ENCODE measurements at places on chromosomes 16 and 17.

- no peak for DNase-seq
Observed at GRCh38 chr16:84109598-84110335, 7.0 kb downstream of the MBTPS1 start.

- no peak for DNase-seq
Observed at GRCh38 chr16:19912455-19913339, 28.0 kb upstream of the GPRC5B start.

DNA sequence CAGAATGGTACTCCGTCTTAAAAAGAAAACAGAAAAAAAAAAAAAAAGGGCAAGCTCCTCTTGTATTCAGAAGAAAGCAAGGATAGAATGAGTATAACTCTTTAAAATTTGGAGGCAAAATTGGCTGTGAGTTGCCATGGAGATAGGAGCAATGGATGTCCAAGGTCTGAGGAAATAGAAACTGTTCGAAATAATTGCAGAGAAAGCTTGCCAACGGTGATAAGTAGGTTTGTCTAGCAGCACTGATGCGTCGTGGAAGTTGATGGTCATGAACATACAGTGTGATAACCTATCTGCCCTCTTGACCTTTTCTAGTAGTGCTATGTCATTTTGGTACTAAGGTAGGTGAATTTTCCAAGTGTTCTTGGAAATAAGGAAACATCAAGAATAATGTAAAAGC, 3.0 kb downstream of the MOSMO start:
- DNase-seq: no peak

GRCh38 chr17:67582673-67583081, 135.1 kb upstream of the NOL11 start:
- no peak for DNase-seq

GRCh38 chr16:87536795-87537142, 43.9 kb upstream of the ZCCHC14 start:
- DNase-seq: no peak

- DNase-seq: peak; percentile 14
Observed at GRCh38 chr17:65394811-65395472, 166.5 kb downstream of the AXIN2 start.

DNA sequence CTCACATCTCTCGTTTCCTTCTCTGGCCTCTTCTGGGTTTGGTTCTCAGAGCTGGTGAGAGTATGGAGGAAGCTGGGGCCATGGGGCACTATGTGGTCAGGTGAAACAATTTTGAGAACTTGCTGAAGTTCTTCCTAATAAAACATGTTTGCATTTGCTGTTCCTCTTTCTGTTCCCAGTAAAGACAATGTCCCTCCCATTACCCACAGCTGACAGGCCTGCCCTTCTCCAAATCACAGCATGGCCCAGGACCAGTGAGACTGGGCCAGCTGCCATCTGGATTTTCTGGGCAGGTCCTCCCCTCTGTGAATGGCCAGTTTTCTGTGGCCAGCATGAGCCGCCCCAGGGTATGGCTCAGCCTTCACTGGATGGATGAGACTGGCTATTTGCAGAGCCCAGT, at the start of gene CD300H:
CD300H (minus strand) TSS at position 113 of the 400 bp plus-strand sequence.
- no peak for DNase-seq

DNA sequence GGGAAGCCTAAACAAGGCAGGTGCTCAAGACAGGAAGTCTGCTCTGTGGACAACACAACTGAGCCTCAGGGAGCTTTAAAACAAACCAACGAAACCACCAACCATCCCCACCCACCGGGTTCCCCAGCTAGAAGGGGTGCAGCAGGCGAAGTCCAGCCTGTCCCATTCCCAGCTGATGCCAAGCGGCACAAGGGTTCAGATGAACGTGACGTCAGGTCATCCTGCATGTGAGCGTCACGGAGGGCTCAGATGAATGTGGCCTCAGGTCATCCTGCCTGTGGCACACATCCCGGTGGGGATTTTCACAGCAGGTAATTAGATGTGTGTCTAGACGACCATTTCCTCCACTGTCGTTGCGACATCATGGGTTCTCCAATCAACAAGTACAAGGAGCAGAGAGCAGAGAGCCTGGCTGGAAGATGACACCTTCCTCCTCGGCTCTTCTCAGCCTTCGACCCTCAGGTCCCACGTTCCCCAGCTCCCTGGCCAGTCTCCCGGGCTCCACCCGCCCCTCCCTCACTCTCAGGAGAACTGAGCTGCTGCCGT, 246.5 kb downstream of the FOXL1 start:
- DNase-seq: no peak

DNA sequence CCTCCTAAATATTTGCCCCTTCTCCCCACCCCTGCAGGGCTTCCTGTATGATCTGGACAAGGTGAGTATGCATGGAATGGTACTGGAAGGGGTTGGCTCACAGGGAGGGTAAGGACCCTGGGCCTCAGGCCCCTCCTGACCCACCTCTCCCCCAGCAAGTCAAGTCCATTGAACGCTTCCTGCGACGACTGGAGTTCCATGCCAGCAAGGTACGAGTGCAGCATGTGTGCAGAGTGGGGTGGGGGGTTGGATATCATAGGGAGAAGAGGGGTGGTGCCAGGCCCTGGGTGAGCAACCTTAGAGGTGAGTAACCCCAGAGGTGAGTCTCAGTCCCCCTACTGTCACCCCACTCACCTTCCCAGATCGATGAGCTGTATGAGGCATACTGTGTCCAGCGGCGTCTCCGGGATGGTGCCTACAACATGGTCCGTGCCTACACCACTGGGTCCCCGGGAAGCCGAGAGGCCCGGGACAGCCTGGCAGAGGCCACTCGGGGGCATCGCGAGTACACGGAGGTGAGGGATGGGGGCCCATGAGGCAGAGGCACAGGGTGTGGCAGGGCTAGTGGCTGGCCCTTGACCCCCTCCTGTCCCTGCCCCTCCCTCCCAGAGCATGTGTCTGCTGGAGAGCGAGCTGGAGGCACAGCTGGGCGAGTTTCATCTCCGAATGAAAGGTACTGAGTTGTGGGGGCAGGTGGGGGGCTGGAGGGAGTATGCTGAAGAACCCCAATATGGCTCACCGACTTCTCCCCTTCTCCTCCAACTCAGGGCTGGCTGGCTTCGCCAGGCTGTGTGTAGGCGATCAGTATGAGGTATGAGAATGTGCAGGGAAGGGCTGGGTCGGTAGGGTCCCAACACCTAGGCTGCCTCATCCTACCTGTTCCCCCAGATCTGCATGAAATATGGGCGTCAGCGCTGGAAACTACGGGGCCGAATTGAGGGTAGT, 11.3 kb downstream of the RIPOR1 start:
- no peak for DNase-seq

DNA sequence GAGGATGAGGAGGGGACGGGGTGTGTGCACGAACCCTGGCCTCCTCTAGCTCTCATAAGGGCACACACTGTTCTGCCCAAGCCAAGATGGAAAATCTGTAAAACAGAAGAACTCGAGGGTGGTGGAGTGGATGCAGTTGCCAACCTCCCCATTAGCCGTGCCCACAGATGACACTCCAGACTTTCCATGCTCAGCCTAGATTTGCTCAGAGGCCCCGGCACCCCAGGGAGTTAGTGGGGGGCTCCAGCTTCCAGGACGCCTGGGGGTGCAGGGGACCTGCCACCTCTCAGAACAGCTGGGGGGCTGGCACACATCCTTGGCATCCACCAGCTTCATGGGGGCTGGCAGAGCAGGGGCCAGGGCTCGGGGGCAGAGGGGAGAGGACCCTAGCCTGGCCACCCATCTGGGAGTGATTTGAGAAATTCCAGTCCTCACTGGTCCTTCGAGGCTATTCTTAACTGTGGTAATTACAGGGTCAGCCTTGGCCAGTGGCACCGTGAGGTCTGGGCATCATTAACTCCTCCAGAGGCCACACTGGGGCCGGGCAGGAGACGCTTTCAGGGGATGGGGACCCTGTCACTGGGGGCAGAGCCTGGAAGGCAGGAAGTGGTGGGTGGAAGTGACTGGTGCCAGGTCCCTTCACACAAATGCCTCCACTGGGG, 14.3 kb downstream of the VASN start:
- DNase-seq: no peak

DNA sequence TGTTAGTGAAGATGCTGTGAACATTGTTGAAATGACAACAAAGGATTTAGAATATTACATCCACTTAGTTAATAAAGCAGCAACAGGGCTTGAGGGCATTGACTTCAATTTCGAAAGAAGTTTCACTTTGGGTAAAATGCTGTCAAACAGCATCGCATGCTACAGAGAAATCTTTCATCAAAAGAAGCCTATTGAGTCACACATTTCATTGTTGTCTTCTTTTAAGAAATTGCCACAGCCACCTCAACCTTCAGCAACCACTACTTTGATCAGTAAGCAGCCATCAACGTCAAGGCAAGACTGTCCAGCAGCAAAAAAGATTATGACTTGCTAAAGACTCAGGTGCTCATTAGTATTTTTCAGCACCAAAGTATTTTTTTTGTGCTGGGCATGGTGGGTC, 13.2 kb upstream of the MAP2K6 start:
- DNase-seq: no peak

DNA sequence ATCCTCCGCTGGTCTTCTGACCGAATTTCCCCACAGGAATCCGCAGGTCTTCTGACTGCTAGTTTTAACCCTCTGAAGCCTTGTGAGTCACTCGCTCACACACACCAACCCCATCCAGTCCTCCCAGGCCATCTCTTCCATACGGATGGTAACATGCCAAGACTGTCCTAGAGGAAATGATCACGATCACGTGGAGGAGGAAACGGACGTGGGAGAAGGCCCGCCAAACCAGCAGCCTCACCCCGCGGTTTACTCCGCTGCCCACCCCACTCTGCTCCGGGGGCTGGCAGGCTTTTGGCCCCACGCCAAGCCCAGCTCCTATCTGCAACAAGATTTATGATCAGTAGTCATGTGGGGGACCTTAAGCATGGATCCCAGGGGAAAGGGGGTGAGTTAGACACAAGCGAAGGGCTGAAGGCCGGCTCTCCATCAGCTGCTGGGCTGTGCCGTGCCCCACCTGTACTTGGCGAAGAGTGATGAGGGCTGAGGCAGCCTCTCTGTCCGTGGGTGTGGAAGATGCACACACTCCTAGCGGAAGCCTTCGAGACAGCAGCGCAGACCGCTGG, 1.5 kb upstream of the FAAP100 start:
- DNase-seq: no peak

DNA sequence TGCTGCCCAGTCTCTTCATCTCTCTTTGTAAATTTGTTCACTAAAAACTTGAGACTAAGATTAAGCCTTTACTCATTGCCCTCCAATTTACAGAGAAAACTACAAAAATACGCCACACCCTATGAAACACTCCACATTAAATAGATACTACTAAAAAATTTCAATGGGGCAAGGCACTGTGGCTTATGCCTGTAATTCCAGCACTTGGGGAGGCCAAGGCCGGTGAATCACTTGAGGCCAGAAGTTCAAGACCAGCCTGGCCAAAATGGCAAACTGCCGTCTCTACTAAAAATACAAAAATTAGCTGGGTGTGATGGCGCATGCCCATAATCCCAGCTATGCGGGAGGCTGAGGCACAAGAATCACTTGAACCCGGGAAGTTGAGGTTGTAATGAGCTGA, 3.8 kb downstream of the UBE2O start:
- no peak for DNase-seq

GRCh38 chr17:7408252-7408727, 645 bp downstream of the NLGN2 start:
- no peak for DNase-seq

- no peak for DNase-seq
Observed at GRCh38 chr16:61791464-61791863, 244.8 kb downstream of the CDH8 start.

DNA sequence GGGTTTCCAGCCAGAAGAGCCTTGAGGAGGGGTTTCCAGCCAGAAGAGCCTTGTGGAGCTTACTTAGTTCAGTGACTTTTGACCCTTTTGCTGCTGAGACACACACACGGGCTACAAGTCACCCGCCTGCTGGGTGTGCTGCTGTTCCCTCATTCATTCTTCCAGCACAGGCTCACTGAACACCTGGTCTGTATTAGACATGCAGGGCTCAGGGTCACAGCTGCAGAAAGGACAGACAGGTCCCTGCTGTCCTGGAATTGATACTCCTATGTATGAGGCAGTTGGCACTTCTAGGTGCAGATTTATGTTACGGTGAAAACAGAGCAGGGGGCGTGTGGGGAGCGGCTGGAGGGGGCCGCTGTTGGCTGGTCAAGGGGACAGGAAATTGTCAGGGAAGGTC, 6.8 kb downstream of the CACNG4 start:
- DNase-seq: no peak

DNA sequence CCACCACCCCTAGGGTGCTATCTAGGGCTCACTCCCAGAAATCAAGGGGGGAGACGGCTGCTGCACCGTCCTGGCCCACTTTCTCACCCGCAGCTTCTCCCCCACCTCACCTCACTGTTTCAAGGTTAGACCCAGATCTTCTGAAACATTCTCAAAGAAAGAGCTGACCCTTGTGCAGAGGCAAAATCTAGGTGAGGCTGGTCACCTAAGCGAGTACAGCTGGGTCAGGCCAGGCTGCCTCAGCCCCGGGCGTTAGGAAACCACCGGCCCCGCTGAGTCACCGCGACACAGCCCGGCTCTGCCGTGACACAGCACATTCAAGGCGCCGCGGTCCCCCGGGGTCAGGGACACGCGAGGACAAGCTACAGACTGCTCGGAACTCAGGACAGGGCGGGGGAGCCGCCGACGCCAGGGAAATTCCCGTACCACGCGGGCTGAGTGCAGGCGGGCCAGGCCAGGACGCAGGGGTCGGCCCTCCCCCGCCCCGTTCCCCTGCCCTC, 27.1 kb downstream of the GNPTG start:
- no peak for DNase-seq

- peak; percentile 90 for DNase-seq
Observed at GRCh38 chr17:40362696-40363110, 1.8 kb downstream of the GJD3 start.

DNA sequence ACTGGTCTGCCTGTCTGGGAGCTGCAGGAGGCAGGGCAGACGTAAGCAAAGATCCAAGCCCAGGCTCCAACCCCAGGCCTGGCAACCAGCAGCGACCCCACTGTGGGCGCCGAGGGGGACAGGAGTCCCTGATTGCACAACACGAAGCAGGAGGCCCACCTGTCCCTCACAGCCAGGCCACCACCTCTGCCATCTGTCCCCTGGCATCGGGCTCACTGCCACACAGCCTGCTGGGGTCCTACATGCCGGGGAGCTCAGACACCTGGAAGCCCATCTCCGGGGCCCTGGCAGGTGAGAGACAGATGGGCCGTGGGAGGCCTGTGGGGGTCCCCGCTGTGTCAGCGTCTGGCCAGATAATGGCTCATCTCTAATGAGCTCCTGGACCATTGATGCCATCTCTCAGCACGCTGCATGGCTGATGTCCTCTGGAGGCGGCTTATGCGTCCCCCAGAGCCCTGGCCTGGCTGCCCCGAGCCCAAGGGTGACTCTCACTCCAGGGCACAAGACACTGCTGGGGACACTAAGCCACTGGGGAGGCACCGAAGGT, 11.3 kb upstream of the RASD1 start:
- DNase-seq: no peak

- DNase-seq: no peak
Observed at GRCh38 chr16:14043793-14044192, 27.3 kb upstream of the MRTFB start.

GRCh38 chr16:57903656-57904055, 67.3 kb downstream of the CNGB1 start:
- no peak for DNase-seq

- no peak for DNase-seq
Observed at GRCh38 chr16:66712512-66712911, 16.0 kb upstream of the CMTM4 start.

- no peak for DNase-seq
Observed at GRCh38 chr17:81652906-81653771, 3.2 kb downstream of the PDE6G start.

GRCh38 chr17:21505819-21506815, 130.0 kb downstream of the KCNJ12 start:
- no peak for DNase-seq

GRCh38 chr17:15238676-15239422, 26.3 kb downstream of the PMP22 start:
- no peak for DNase-seq

GRCh38 chr17:39096508-39097149, 54.8 kb downstream of the PLXDC1 start:
- DNase-seq: no peak
